ENCODE measurements at places on chromosomes 4 and X.
A peak's percentile ranks its signal among the peaks of the same experiment; 100 is the strongest.

DNA sequence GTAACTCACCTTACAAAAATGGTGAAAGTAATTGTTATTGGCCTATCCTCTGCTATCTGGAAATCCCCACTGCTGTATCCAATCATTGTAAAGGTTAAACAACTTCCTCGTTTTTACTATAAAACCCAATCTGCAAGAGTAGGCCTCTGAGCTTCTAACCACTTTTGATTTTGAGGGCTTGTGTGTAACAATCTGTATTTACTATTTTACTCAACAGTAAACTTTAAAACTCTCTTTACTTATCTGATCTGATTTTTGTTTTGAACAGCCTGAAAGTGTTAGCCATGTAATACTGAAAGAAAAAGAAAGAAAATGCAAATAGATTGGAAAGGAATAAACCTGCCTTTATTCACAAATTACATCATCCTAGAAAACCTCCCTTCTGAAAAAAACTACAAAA, 63.1 kb downstream of the SLC10A7 start:
- no peak for DNase-seq

GRCh38 chr4:151029537-151029936, 14.5 kb upstream of the LRBA start:
- DNase-seq = peak; percentile 49

DNA sequence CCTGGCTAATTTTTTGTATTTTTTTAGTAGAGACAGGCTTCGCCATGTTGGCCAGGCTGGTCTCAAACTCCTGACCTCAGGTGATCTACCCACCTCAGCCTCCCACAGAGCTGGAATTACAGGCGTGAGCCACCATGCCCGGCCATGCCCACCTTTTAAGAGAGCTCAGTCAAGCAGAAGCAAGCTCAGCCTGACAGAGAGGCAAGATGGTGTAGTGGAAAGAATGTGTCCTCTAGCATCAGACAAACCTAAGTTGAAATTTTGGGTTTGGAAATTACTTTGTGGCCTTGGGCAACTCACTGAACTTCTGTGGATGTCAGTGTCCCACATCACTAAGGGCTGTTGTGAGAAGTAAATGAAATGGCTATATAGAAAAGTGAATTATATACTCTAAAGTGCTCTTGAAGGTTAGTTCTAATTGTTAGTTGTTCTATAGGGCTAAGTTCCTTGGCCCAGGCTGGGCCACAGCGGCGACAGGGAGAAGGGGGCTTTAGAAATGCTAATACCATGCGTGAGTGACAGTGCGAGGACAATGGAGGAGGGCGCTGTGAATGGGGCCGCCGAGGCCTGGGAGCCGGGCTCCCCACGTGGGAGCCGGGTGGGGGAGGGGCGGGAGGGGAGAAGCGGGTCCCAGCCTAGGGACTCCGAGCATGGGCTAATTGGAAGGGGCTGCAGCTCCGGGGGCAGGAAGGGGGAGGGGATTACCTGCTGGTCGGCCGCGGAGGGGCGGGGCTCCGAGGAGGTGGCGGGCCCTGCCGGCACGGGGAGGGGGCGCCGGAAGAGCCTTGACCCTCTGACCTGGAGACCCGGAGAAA, 15.6 kb downstream of the PJA1 start:
- no peak for DNase-seq

GRCh38 chr4:43089730-43090129, 197.2 kb downstream of the GRXCR1 start:
- DNase-seq = no peak

DNA sequence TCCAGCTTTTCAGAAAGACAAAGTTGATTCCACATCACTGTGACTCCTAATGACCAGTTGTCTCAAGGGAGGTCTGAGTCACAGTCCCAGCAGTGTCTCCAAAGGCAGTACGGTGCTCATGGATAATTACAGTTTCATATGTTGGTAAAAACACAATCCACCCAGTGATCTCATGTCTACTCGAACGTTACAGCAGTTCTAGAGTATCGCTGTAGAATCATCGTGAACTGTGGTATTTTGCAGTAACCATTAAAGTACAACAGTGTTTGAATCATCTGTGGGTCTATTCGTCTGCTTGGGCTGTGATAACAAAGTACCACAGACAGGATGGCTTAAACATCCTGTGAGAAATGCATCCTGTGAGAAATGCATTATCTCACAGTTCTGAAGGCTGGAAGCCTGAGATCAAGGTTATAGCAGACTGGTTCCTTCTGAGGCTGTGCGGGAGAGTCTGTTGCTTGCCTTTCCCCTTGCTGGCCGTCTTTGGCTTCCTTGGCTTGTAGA, 121.1 kb upstream of the SORBS2 start:
- no peak for DNase-seq

DNA sequence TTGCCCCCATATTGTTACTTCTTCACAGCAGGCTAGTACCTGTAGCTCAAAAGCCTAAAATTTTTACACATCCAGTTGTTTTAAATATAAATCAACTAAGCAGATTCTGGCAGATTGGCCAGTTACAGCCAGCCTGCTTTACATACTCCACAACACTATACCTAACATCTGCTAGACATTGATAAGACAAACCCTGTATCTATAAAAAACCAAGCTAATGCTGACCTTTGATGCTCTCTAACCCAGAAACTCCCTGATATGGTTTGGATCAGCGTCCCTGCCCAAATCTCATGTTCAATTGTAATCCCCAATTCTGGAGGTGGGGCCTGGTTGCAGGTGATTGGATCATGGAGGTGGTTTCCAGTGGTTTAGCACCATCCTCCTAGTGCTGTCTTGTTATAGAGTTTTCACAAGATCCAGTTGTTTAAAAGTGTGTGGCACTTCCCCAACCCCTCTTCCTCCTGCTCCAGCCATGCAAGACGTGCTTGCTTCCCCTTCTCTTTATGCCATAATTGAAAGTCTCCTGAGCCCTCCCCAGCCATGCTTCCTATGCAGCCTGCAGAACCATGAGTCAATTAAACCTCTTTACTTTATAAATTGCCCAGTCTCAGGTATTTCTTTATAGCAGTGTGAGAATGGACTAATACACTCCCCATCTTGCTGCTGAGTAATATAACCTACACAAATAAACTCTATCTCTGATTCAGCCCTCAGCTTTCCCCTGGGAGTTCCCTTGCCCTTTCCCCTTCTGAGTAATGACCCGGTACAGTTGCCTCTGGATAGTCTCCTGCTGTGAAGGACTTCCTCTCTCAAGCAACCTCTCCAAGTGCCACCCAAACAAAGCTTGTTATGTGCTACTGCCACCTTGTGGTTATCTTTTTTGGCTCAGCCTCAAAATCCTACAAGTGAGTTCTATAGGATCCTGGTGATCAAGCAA, 39.6 kb downstream of the ZCCHC13 start:
- no peak for DNase-seq

GRCh38 chr4:113499696-113500095, 261.8 kb downstream of the CAMK2D start:
- DNase-seq = no peak

DNA sequence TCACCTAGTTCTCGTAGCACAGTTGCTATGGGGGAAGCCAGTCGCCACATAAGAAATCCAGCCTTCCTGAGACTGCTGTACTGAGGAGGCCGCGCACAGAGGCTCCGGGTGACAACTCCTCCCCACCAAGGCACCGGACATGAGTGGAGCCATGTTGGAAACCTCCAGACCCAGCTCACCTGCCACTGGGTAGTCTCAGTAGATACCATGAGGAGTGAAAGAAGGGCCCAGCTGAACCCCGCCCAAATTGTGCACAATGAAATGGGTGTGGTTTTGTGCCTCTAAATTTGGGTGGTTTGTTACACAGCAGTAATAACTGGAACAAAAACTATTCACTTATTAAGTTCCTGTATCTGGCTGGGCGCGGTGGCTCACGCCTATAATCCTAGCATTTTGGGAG, 198.7 kb downstream of the BCOR start:
- no peak for DNase-seq

GRCh38 chr4:6633091-6633906, 7.2 kb upstream of the MRFAP1 start:
- DNase-seq = no peak

- no peak for DNase-seq
Measured at GRCh38 chrX:125289920-125290319, 29.8 kb upstream of the TEX13C start.

DNA sequence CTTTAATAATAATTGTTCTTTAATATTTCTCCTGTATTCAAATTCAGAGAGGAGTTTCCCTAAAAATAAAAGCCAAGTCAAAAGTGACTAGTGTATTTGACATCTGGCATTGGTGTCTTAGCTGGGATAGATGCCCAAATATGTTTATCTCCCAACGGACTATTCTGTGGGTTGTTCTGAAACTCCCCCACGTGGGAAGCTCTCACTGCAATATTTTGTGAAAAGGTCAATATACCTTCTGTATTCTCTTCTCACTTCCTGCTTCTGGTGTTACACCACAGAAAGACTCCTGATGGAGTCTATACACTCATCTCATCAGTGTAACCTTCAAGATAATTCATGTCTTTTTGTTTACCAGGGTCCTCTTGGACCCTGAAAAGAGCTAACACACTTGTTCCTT, 2052.8 kb upstream of the TENM3 start:
- no peak for DNase-seq

DNA sequence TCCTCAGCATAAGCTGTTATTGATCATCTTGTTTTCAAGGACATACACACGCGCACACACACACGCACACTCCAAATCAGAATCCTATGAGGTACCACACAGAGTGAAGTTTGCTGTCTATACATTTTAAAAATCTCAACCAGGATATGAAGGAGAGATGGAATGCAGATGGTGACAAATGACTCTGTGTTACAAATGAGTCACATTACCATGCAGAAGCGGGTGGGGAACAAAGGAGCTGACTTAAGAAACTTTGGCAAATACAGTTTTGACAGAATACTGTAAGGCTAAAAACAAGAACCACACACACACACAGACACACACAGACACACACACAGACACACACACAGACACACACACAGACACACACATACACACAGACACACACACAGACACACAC, 81.7 kb downstream of the RELL1 start:
- DNase-seq = no peak

DNA sequence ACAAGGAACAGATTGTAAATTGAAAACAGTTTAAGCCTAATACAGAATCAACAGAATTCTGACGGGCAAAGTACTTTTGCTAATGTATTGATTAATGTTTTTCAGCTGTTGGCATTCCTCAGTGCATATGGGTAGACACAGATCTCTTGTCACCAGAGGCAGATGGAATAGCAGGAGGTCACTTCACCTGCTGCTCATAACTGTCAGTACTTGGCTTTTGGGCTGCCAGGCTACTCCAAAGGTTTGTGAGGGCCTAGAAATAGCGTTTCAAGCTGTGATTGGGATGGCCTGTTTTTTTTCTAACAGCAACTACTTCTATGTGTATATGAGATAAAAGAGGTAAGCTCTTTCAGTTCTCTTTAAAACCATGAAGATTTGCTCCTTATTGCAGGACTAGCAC, 307.5 kb upstream of the ANXA10 start:
- DNase-seq = no peak

- DNase-seq = no peak
Measured at GRCh38 chr4:1002131-1002630, 9.0 kb upstream of the SLC26A1 start.

DNA sequence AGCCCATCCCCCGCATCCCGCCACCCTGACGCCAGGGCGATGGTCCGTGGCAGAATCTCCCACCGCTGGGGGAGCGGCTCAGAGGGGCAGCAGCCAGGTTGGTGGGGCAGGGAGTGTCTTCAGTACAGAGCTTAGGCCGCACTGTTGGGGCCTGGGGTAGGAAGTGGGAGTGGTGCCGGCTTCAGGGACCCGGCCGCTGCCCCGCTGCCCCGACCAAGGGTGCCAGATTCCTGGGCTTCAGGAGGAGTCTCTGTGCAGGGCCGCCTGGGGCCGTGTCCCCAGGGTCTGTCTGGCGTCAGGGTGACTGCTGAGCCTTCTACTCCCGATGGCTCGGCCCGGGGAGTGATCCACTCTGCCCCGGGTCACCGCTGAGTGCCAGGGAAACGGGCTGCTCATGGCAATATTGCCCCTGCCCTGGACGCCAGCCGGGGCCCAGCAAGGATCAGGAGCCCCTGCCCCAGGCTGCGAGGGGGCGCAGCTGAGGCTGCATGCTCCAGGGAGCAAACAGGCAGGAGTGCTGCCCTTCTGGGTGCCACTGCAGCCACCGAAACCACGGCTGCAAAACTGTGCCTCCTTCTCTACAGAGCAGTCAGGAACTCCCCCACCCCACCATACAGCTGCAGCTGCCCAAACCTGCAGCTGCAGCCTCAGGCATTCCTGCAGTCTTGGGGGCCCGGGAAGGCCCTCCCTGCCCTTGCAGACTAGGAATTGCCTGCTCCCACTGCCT, 1206.1 kb downstream of the ARAP2 start:
- DNase-seq = no peak

GRCh38 chrX:43633757-43634156, 22.3 kb upstream of the MAOA start:
- no peak for DNase-seq

- no peak for DNase-seq
Measured at GRCh38 chr4:34170946-34171345, 2073.4 kb downstream of the ARAP2 start.

DNA sequence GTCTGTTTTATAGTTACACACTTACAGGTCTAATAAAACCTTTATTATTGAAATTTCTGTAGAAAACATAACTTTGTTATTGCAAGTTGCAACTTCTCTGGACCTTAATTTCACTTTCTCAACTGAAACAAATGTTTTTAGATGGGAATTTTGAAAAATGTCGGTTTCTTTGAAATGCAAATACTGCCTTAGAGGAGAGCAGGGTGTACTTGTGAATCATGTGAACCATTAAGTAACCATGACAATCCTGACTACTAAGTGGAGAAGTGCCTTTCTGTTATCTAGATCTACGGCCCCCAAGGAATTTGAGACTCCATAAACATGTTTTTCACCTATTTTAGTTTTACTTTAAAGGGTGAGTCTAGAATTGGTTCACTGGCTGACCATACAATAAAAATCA, 8.5 kb upstream of the ARMCX2 start:
- DNase-seq = no peak

DNA sequence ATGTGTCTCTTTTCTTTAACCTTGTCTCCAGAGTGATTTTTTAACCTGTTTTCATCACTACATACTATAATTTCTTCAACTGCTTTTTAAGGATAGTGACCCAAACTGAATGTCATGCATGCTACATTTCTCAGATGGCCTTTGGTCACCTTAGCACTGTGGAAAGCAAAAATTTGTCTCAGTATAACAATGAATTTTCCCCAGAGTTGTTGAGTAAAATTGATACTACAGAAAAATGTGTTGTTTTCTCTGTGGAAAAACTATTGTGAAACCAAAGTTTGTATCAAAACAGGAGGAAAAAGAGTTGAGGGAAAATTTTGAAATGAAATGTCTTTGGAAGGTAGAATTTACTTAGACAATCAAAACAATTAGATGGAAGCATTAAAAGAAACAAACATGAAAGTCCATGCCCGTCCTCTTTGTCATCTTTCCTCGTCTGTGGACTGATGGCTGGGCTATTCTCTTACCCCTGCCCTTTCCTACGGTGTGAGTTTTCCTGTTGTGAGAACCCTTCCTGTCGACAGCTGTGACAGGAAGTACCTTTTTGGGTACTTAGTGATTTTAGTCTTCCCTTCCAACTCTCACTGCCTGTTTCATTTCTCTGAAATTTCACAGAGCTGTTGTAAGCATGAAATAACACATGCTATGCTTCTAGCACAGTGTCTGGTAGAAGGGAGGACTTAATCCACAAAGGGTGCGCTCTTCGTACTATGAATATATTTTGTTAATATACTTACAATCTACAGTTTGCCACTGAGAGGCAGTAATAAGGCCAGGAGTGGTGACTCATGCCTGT, 50.8 kb downstream of the LRP2BP start:
- DNase-seq = no peak

GRCh38 chrX:33183361-33183760, 28.0 kb downstream of the DMD start:
- no peak for DNase-seq

GRCh38 chr4:27239641-27240040, 379.0 kb downstream of the STIM2 start:
- DNase-seq = no peak

- no peak for DNase-seq
Measured at GRCh38 chrX:123121241-123121640, 62.8 kb upstream of the GRIA3 start.
